Upper lobe of left lung (tissue), 6 donors: ENCODE measurements at places on chromosomes 7 and 10.

GRCh38 chr10:19385846-19386450 is 337.3 kb downstream of the MALRD1 start:
- DNase-seq = no peak

DNA sequence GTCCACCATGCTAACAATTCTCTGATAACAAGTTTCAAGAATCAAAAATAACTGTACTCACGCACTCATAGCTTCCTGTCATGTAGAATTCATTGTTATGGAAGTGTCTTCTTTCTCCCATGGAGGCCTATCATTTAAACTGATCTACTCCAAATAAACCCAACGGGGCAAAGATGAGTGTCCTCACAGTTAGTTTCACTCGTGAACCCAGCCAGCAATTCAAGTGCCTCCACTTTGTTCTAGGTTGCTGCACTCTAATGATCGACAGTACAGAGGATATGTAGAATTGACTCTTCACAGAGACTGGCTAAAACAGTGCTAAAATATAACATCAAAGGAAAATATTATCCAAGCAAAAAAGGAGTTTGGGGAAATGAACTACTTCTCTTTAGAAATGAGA is 111.4 kb downstream of the LRRN3 start:
- DNase-seq = no peak

- DNase-seq = no peak
Observed at GRCh38 chr10:31930023-31930751, 1.6 kb upstream of the ARHGAP12 start.

DNA sequence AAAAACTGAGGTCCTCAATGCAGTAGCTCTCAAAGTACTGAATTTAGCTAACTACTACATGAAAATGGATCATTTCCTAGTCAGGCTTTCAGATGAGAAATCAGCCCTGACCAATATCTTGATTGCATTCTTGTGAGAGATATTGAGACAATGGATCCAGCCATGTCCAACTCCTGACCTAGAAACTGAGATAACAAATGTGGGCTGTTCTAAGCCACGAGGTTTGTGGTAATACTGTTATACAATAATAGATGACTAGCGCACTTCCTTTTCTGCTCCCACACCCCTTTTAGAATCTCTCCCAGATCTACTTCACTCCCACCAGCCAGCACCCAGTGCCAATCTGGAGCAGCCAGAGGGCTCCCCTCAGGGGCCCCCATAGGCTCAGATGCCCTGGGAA is 209.3 kb upstream of the KMT2E start:
- no peak for DNase-seq

DNA sequence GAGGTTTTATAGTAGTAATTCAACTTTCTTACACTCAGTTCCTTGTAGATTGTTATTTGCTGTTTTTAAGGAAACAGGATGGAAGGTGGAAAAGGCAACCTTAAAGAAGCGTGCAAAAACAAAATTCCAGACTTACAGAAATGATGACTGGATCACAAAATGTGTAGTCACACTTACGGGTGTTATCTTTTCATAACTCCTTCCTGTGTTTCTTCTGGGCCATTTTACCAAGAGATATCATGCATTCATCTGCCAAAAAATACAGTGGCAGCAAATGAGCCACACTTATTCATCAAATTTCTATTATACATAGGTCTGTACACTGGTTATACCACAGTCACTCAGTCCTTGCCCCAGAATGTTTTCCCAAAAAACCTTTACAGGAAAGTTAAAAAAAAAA is 94.3 kb upstream of the IL6 start:
- DNase-seq = no peak
